Activated CD8-positive, alpha-beta memory T cell treated with anti-CD3 and anti-CD28 coated beads for 1 hour (primary cell): ENCODE measurements at places on chromosomes 11 and 22.
A peak's percentile ranks its signal among the peaks of the same experiment; 100 is the strongest.

DNA sequence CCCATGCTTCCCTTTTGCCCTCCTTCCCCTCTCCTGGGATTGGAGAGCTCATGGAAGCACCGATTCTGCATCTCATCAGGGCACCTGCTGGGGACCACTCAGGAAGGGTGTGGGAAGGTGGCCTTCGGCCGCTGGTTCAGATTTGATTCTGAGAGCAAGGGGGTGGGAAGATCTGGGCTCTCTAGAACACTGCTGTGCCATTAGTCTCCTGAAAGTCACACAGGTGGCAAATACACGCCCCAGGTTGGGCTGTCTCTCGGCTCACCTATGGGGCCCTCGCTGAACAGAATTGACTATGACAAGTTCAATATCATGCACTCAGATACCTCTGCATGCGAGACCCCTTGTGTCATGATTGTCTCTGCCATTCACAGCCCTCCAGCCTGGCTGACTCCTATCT, 12.8 kb upstream of the APOBEC3A start:
- DNase-seq: no peak

DNA sequence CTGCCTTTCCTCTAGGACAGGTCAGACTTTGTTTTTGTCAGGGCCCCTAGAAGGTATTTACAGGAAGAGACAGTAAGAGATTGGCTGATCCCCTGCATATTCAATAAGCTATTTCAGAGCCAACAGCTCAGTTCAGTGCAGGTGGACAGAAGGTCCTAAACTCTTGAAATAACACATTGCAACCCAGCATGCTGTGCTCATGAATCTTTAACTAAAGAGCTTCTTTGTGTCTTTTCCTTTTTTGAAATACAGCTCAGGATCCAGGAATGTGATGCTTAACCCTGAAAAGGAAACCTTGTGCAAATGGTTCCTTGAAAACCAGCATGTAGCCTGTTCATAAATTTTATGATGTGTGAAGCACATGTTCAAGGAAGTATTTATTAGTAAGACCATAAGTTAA, 43.9 kb downstream of the BBOX1 start:
- no peak for DNase-seq

DNA sequence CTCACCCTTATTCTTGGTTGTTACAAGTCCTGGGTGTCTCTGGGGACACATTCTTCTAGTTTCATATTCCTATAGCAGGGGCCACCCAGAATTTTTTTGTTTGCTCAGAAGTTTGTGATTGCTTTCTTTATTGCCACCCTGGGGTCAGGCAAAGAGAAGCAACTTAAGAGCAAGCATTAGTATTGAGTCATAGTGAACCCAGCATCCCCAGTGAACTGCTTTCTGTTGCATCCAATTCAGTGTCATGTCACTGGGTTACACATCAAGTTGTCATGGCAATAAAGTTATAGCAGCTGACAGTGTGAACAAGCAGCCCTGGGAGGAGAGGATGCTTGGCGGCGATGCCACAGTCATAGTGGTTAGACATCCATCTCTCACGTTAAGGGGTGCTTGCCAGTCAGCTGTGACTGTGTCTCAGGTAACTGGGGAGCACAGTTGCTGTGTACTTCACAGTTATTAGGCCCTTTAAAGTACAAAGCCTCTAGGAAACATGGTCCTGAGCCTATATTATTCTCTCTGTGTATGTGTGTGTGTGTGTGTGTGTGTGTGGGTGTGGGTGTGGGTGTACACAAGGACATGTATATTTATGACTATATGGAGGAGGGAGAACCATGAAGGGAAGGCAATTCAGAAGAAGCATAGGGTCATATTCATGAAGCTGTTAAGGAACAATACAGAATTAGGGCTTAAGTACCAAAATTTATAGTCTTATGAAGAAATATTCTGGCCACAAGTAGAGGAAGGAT, 52.5 kb downstream of the TRIM44 start:
- no peak for DNase-seq

DNA sequence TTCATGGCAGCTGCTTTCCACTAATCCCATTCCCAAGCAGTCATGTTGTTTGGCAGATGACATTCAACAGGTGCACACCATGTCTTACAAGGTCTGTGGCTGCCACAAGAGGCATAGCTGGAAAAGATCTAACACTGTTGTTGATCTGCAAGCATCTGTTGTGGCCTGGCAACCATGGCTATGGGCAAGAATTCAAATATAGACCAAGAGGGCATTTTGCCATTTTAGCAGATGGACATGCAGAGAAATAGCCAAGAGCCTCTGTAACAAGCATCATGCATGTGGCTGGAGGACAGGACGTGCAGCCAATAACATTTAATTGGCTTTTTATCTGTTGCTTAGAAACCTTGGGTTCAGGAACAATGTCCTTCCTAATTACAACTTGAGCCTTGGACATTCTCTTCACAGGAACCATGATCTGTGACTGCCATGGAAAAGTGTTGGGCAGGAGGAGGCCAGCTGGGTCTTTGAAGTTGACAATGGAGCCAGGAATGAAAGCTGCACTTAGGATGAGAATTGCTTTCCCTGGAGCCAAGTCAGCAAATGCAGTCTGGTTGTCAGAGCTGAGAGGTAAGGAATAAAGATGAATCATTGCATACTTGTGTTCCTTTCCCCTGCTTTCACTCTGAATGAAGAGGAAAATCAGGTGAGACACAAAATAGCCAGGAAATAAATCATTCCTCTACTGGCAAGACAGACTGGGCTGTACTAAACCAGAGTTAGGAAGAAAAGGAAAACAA, 113.6 kb upstream of the ANO5 start:
- no peak for DNase-seq

DNA sequence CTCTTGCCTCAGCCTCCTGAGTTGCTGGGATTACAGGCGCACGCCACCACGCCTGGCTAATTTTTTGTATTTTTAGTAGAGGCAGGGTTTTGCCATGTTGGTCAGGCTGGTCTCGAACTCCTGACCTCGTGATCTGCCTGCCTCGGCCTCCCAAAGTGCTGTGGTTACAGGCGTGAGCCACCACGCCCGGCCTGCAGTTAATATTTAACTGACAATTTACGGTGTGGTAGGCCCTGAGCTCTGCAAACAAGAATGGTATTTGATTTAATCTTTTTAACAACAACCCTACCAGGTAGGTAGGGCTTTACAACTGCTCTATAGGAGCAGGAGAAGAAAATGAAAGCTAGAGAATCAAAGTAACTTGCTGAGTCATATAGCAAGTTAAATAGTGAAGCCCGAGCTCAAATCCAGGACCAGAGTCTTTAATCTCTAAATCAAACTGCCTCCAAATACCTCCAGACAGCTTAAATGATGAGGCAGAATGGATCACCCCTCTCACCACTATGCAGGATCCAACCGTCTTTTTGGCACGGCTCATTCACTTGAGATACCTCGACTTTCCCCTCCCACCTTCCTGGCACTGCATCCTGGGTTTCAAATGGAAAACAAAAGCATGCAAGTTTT, 9.4 kb downstream of the UEVLD start:
- DNase-seq: no peak

- no peak for DNase-seq
Measured at GRCh38 chr11:43916621-43917020, 25.8 kb upstream of the C11orf96 start.

GRCh38 chr22:41341990-41342389, 39.8 kb upstream of the TEF start:
- DNase-seq: no peak

GRCh38 chr11:103987629-103988594, 48.5 kb upstream of the DDI1 start:
- no peak for DNase-seq

DNA sequence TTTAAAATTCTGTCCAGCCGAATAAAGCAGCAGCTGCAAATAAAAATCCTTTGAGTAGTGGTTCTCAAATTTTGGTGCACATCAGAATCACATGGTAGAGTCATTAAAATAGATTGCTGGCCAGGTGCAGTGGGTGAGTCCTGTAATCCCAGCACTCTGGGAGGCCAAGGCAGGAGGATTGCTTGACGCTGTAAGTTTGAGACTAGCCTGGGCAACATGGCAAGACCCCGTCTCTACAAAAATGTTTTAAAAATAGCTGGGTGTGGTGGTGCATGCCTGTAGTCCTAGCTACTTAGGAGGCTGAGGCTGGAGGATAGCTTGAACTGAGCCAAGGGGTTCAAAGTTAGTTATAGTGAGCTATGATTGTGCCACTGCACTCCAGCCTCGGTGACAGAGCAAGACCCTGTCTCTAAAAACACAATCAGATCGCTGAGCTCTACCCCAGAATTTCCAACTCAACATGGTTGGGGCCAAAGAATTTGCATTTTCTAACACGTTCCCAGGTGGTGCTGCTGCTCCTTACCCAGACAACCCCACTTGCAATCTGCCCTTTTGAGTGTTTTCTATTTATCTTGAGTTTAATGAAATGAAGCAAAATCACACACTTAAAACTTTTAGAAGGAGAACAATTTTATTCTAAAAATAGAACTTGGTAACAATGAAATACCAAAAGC, 48.8 kb downstream of the BIRC2 start:
- no peak for DNase-seq

- DNase-seq: no peak
Measured at GRCh38 chr11:109937968-109938367, 155.2 kb upstream of the ZC3H12C start.

GRCh38 chr11:123518496-123519054, 88.5 kb downstream of the GRAMD1B start:
- no peak for DNase-seq

DNA sequence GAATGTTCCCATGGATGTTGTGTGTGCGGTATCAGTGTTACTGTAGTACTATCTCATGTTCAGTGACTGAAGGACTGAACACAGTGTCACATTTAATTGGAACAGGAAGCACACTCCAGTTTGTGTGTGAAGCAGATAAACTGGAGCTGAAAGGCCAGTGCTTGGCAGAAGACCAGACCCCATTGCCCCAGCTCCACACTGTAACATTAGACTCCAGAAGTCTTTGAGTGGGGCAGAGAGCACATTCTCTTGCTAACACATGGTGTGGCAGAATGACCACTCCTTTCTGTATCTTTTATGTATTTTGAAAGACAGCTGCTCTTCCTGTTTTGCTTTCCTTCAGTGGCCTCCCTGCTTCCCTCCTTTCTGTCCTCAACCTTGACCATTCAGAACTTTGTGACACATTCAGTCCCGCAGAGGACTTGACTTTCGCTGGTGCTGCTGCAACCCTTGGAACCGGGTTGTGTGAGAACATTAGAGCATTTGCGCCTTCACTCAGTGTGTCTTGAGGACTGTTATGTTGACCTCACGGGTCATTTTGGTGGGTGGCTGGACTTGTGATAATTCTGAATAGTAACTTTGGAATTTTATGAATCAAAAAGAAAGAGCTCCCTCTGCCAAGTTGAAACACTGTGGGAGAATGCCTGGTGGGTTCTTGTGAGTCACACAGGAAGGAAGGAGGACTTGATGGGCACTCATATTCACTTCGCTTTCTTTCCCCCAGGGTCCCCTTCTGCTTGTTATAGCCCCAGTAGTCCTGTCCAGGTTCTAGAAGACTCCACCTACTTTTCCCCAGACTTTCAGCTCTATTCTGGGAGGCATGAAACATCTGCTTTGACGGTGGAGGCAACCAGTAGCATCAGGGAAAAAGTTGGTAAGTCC, 26.4 kb downstream of the AMOTL1 start:
- DNase-seq: no peak

DNA sequence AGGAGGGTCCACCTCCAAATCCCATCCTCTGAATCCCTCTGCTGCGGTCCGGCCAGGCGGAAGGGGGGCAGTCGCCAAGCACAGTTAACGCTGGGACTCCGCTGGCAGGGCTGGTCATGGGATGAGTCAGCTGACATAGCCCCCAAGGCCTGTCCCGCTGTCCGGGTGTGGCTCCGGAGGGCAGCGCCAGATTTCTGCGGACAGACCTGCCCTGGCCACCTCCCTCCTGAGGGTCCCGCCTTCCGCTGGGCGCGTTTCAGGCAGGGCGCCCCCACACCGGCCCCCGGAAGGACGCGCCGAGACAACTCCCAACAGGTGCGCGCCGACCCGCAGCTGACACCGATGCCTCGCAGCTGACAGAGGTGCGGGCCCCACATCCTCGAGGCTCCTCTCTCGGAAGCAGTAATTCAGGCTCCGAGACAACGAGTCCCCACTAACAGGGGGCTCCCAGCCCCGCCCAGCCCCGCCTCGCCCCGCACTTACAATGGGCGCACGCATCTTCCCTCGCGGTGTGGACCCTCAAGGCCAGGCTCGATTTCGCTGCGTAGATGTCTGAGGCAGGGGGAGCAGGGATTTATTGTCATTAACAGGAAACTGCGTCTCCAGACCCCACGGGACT, 607 bp downstream of the PLAAT3 start:
- DNase-seq: no peak

DNA sequence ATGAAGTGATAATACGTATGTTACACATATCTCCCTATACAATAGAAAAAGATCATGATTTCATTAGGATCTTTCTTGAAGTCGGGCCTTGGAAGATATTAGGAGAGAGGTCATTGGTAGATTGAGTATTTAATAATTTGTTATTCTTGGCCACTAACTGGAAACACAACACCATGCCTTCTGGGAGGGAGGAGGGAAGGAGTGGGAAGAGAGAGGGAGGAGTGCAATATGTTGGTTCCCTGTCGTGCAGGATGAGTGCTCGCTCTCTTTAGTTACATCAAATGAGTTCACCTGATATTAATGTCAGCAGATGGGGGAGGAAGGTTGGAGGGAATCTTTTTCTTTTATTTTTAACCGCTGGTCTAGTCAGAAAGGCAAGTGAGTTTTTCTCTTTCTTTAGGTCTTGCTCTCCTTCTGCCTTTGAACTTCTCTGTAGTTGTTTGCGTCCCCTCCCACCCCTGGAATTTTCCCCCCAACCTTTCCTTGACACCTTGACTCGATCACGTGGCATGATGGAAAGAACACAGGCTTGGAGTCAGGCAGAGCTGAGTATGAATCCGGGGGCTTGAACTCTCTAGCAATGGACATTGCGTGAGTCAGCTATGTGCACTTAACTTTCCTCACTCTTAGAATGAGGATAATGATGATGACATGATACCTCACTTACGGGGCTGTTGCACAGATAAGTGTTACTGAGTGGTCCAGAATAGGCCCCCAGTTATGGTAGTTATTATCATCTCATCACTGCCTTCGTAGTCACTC, 6.2 kb downstream of the ADAMTS15 start:
- DNase-seq: no peak

GRCh38 chr11:60078745-60079144, 9.7 kb upstream of the MS4A2 start:
- no peak for DNase-seq

GRCh38 chr11:86916330-86916729, 38.9 kb downstream of the FZD4 start:
- DNase-seq: no peak

- peak; percentile 33 for DNase-seq
Measured at GRCh38 chr11:6443269-6444003, 2.6 kb upstream of the HPX start.

GRCh38 chr22:50302564-50302963, 4.9 kb downstream of the PLXNB2 start:
- no peak for DNase-seq

GRCh38 chr11:69644071-69644961, 3.4 kb downstream of the CCND1 start:
- no peak for DNase-seq
